Mammary epithelial cell (primary cell): ENCODE measurements at places on chromosomes 4 and X.

- DNase-seq, result no peak
These were observed 143.8 kb downstream of the FBXW7 start for GRCh38 chr4:152392079-152392478.

DNA sequence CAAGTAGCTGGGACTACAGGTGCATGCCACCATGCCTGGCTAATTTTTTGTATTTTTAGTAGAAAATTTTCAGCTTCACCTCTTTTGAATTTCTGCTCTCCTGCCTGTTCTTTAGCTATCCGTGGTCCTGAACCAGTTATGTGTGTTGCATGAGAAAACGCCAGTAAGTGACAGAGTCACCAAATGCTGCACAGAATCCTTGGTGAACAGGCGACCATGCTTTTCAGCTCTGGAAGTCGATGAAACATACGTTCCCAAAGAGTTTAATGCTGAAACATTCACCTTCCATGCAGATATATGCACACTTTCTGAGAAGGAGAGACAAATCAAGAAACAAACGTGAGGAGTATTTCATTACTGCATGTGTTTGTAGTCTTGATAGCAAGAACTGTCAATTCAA lies 13.9 kb downstream of the ALB start:
- peak; percentile 3 for DNase-seq

DNA sequence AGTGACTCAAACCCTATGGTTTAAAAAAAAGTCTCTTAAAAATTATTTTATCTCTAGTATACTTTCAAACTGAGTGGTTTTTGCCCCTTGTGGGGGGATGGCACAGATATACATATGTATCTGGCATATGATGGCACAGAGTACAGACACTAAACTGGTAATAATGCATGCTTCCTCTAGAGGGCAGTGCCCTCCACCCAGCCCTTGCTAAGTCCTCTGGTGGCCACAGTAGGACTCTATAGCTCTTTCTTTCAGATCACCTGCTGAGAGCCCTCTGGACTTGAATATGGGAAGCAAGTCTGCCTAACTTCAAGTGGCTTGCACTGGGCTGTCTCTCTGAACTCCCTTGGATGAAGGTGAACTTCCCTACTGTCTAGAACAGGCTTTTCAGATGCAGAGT lies 66.3 kb downstream of the TSPAN7 start:
- peak; percentile 19 for DNase-seq

DNA sequence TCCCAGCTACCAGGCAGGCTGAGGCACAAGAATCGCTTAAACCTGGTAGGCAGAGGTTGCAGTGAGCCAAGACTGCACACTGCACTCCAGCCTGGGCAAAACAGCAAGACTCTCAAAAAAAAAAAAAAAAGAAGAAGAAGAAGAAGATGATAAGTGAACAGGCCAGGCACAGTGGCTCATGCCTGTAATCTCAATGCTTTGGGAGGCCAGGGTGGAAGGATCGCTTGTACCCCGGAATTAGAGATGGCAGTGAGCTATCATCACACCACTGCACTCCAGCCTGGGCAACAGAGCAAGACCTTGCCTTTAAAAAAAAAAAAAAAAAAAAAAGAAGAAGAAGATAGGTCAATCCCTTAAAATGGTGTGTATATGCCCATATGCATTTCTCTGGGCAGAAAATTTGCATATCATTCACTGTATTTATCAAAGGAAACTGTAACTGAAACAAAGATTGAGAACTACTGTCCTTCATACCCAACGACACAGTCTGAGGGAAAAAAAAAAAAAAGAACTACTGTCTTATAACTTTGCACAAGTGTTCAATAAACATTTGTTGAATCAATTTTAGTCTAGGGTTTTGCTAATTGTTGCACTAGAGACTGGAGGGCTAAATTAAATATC lies 2.3 kb downstream of the RFC1 start:
- no peak for DNase-seq

- DNase-seq, result no peak
These were observed 107.6 kb downstream of the MID1 start for GRCh38 chrX:10512741-10513140.

- no peak for DNase-seq
These were observed 1712.4 kb upstream of the TENM3 start for GRCh38 chr4:180530787-180531186.

DNA sequence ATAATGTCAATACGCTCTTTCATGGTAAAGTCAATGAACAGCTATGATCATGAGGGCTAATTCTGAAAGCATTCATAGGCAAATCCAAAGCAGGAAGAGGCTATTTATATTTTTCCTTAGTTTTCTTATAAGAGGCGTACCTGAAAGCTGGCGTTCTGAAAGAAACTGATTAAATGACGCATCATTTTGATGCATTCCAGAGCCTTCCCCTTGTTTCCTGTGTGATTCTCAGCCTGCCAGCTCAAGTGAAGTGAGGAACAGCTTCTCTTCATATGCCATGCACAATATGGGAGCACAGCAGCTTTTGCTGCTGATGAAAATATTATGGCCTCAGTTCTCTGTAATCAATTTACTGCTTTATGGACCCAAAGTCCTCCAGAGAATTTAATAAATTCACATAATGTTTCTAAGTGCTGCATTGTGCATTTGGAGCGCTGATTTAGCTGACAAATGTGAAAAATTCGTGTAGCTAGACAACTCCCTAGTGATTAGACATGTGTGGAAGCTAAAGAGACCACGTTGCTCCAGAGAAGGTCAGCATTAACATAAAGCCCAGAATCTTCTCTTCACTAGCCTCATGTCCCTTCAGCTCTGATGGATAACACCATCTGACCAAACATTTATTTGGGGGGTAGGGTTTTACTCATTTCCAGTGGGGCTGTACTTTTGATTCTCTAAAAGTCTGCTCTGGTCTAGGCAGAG lies 110.8 kb downstream of the GPAT3 start:
- DNase-seq, result no peak

DNA sequence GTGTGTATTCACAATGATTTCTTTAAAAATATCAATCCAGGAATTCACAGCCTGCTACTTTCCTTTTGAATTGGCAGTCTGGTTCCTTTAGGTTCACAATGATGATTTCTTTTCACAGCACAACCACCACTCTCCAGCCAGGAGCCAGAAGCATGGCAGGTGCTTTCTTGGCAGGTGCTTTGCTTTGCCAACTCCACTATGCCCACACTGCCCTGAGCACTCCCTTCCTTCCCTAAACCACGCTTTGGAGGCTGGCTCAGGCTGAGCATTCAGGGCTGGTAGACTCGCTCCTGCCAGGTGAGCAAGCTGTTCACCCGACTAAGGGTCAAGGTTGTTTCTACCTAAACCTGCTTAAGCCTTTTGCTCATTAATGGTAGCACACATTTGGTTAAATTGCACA lies 184.5 kb downstream of the SH3KBP1 start:
- no peak for DNase-seq

- peak; percentile 76 for DNase-seq
These were observed 260.6 kb upstream of the BOD1L1 start for GRCh38 chr4:13888112-13888511.

- DNase-seq, result no peak
These were observed 270.1 kb downstream of the QDPR start for GRCh38 chr4:17241835-17242234.

- DNase-seq, result peak; percentile 10
These were observed 159.1 kb upstream of the DGKK start for GRCh38 chrX:50629774-50630173.

- peak; percentile 32 for DNase-seq
These were observed 13.1 kb upstream of the DRP2 start for GRCh38 chrX:101206471-101206870.

DNA sequence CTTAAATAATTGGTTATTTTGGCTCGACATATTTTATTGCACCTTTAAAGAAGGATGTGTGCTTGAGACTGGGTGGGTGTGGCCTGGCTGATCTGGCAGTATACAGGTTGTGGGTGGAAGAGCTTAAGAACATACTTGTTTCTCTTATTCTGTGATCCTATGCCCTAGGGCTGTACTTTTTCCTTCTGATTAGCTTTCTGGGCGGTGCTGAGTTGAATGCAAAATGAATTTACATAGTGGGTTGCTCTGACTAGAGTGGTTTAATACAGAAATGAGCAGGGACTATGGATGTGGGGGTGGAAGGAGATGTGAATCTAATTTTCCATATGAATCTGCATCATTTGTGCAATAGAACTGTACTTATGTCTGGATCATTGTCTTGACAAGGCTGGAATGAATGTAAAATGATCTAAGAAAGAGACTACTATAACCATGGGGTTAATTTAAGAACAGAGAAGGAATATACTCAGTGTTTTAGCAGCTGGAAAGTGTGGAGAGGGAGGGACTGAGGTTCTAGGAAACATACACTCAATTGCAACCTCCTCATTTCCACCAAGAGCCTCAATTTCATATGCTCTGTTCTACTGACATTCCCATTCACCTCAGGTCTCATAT lies 73.7 kb downstream of the RLIM start:
- DNase-seq, result peak; percentile 42

DNA sequence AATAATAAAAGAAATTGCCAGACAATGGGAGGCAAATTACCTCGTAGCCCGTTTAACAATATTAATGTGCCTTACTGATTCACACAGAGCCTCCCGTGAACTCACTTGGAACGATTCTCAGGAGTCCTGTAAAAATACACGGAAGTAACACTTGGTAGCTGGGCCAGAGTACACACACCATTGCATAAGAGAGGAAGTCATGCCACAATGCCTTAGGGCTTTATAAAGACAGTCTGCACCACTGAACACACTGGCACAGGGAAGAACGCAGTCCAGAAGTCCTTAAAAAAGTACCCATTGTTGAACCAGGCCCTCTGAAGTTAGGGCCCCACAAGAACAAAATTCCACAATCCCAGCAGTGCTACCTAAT lies 15.1 kb downstream of the SLC2A9 start:
- peak; percentile 80 for DNase-seq

DNA sequence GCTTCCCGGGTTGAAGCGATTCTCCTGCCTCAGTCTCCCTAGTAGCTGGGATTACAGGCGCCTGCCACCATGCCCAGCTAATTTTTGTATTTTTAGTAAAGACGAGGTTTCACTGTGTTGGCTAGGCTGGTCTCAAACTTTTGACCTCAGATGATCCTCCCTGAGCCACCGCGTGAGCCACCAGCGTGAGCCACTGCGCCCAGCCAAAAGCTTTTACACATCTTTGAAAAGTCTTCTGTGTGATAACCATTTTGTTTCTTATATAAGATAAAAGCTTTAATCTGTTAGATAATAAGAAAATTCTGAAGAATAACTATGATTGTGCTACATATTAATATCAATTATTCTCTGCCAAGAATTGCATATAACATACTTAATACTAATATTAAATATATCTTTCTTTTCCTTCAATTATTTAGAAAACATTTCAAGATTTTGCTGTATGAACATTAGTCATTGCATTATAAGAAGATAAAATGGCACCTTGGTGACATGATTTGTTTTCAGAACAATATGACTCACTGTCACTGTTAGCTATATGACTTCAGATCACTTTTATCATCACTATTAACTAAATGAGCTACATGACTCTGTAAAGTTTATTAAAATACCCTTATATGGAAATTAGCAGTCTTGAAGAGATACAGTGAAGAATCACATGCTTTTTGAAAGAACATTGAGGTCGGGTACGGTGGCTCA lies 33.4 kb downstream of the RUFY3 start:
- no peak for DNase-seq

DNA sequence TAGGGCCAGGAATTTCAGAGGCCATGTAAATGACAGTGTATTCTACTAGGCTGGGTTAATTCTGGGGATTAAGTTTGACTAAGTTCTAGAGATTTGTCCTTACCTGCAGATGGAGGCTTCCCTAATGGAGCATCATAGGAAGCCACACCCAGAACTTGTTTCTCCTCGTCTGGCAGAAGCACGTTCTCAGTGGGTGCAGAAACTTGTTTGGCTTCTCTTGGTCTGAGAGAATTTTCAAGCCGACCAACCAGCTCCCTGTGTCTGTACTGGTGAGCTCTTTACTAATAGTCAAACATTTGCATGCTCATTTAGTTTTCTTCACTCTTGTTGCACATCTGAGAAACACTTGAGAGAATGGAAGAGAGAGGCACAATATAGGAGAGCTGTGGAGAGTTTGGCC lies 907 bp upstream of the ATP10D start:
- DNase-seq, result peak; percentile 76

- no peak for DNase-seq
These were observed 6.1 kb downstream of the ENOX2 start for GRCh38 chrX:130896802-130897501.

DNA sequence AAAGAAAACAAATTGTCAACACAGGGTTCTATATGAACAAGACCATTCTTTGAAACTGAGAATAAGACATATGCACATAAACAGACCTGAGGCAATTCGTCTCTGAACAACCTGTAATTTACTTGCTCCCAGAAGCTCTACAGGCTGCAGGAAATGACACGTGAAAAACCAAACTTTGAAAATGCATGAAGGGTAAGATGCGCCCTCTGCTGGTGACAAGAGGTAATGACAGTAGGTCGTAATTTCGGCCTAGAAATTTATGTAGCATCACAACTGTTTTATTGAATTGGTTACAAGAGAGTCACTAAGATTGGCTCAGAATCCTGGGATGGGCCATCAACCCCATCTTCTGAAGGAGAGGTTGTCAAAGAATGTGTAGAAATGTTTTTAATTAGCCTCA lies 276.5 kb downstream of the PPP4R3C start:
- DNase-seq, result peak; percentile 34

GRCh38 chrX:13581554-13581953 lies 12.2 kb downstream of the EGFL6 start:
- DNase-seq, result no peak

DNA sequence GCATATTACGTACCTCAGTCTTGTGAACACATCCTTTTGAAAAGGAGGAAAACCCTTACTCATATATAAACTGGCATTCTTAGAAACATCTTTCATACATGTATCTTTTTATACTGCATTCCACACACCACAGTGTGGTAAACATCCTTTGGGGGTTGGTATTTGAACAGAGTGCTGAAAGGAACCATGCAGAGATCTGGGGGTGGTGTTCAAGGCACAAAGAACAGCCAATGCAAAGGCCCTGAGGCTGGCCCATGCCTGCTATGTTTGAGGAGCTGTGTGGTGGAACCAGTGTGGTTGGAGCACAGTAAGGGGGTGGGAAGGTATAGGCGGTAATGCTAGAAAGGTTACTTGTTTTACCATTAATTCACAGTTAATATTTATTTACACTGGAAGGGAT lies 2.0 kb downstream of the ELK1 start:
- DNase-seq, result no peak

- DNase-seq, result no peak
These were observed 96.2 kb downstream of the TSPAN7 start for GRCh38 chrX:38657562-38657961.

- no peak for DNase-seq
These were observed 12.2 kb upstream of the GPRIN3 start for GRCh38 chr4:89319756-89320155.

DNA sequence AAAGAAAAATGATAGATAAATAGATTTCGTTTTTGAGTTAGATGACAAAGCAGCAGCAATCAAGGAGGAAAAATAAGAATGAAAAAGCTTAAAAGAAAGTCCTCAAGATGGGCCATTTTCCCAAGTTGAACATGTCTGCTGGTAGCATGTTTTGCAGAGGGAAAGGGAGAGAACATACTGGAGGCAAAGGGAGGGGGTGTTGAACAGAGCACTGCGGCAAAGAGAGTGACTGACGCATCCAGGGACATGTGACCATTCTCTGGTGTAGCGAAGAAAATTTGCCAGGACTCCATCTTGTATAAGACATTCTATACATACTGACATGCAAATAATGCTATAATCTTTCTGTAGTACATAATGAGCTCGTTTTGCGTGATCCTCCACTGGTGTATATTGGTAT lies 1.2 kb downstream of the LINC00632 start:
- DNase-seq, result no peak

GRCh38 chrX:69362354-69362753 lies 141.8 kb upstream of the NALF2 start:
- DNase-seq, result no peak
